ENCODE measurements at places on chromosomes 2 and 18. TPM values are rescaled to one million over a fixed set of nuclear protein-coding genes. Genes with fewer than 3 reads are reported as not detected.

Gene VAPA
- polyA plus RNA-seq, result 233 TPM

Gene TEKT4
- polyA plus RNA-seq, result not detected

Gene DSG1
- not detected for polyA plus RNA-seq

Gene LIMS2
- polyA plus RNA-seq, result 40.6 TPM

Gene SALL3
- not detected for polyA plus RNA-seq

Gene ABCB11
- polyA plus RNA-seq, result 0.46 TPM

Gene PSME4
- polyA plus RNA-seq, result 29.8 TPM

Gene SCYGR1
- not detected for polyA plus RNA-seq

Gene RND3
- 45.0 TPM for polyA plus RNA-seq

Gene SGPP2
- polyA plus RNA-seq, result 25.1 TPM

Gene EMILIN2
- polyA plus RNA-seq, result 4.8 TPM

Gene ANKAR
- polyA plus RNA-seq, result 2.4 TPM

Gene EMX1
- polyA plus RNA-seq, result 0.71 TPM

Gene DYNAP
- not detected for polyA plus RNA-seq

Gene SAG
- polyA plus RNA-seq, result not detected

Gene NETO1
- polyA plus RNA-seq, result 0.86 TPM

Gene CIDEA
- 4.2 TPM for polyA plus RNA-seq

Gene ANKRD23
- not detected for polyA plus RNA-seq

Gene CDH20
- not detected for polyA plus RNA-seq

Gene ABCG5
- polyA plus RNA-seq, result 0.23 TPM
